ENCODE measurements at places on chromosomes 2 and 18. TPM values are rescaled to one million over a fixed set of nuclear protein-coding genes. Genes with fewer than 3 reads are reported as not detected.

LYPD6B gene
- not detected for total RNA-seq

NDUFS1 gene
- total RNA-seq = 69.0 TPM

CPLX4 gene
- not detected for total RNA-seq

UBE2F gene
- 71.9 TPM for total RNA-seq

AGXT gene
- total RNA-seq = not detected

WIPF1 gene
- total RNA-seq = 357 TPM

TCF23 gene
- not detected for total RNA-seq

DNA sequence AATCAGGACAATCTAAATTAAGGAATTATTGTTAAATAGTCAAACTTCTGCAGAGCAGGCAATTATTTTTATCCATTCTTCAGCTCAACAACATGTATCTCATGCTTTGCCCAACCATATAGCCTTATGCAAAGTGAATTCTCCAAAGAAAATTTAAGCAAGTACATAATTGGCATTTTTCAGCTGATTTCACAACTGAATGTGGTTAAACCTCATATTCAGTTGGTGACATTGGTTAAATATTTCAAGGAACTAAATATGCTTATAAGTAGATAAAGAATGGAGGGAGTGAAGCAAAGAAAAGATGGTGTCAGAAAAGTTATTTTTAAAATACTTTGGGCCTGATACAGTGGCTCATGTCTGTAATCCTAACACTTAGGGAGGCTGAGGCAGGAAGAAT is 816.2 kb downstream of the NRXN1 start:
- H3K27me3 ChIP-seq = no peaks in the 10 kb centered on the region
- H3K36me3 ChIP-seq = no peaks in the 10 kb centered on the region
- DNase-seq = no peak
- H3K4me3 ChIP-seq = no peak overlapping the region
- no peak overlapping the region for H3K27ac ChIP-seq

- no peak overlapping the region for H3K4me3 ChIP-seq
- DNase-seq = peak; percentile 59
- H3K27ac ChIP-seq = no peak overlapping the region
- H3K36me3 ChIP-seq = no peaks in the 10 kb centered on the region
- H3K27me3 ChIP-seq = peaks cover 21% of the 10 kb centered on the region
Observed at GRCh38 chr18:63439334-63439733, 17.1 kb upstream of the VPS4B start.

DNA sequence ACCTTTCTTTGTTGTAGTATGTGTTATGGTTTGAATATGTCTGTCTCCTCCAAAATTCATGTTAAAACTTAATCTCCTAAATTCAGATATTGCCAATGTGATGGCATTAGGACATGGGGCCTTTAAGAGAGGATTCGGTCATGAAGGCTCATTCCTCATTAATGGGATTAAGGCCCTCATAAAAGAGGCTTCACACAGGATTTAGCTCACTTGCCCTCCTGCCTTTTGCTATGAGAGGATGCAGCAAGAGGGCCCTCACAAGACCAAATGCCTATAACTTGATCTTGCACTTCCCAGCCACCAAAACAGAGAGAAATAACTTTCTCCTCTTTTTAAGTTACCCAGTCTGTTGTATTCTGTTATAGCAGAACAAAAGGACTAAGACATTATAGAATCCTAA is 19.7 kb downstream of the ZBTB14 start:
- no peaks in the 10 kb centered on the region for H3K36me3 ChIP-seq
- H3K27me3 ChIP-seq = peaks cover 2% of the 10 kb centered on the region
- no peak overlapping the region for H3K27ac ChIP-seq
- no peak for DNase-seq
- no peaks in the 10 kb centered on the region for H3K4me1 ChIP-seq
- no peak overlapping the region for H3K4me3 ChIP-seq

DNA sequence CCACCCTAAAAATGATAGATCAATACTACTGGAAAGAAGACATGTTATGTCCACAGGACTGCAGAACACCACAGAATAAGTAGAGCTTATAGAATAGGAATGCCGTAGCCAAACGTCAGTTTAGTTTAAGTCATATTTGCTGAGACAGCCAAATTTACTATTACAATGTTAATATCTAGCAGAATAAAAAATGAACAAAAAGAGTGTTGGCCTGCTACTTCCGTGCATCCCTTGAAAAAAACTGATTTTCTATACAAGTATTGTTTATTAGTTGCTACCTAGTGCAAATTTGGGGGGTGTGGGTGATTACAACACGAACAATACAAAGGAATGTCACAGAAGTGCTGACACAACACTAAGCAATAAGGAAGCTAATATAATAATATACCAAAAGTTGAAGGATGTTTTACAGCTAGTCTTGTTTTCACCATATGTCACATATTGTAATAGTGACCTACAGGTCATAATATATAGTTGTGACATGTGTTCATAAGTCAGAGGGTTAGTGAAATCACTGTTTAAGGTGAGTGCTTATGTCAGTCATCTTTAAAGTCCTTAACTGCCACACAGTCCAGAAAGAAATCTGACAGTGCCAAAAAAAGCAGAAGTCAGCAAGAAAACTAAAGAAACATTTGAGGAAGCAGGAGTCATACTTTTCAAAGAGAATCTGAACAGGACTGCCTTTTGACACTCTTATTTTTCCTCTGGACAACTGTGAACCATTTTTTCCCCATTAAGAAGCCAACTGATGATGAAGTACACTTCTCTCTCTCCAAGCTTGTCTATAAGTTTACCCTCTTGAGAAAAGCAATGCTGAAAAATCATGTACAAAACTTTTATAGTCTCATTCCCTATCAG is 376.4 kb downstream of the ZEB2 start:
- H3K27me3 ChIP-seq = no peaks in the 10 kb centered on the region
- H3K4me3 ChIP-seq = no peak overlapping the region
- no peak for DNase-seq
- peaks cover 11% of the 10 kb centered on the region for H3K36me3 ChIP-seq

GRCh38 chr2:142867136-142867535 is 10.3 kb upstream of the KYNU start:
- H3K27ac ChIP-seq = no peak overlapping the region
- no peaks in the 10 kb centered on the region for H3K4me1 ChIP-seq
- no peaks in the 10 kb centered on the region for H3K27me3 ChIP-seq
- H3K4me3 ChIP-seq = no peak overlapping the region
- H3K36me3 ChIP-seq = no peaks in the 10 kb centered on the region

DNA sequence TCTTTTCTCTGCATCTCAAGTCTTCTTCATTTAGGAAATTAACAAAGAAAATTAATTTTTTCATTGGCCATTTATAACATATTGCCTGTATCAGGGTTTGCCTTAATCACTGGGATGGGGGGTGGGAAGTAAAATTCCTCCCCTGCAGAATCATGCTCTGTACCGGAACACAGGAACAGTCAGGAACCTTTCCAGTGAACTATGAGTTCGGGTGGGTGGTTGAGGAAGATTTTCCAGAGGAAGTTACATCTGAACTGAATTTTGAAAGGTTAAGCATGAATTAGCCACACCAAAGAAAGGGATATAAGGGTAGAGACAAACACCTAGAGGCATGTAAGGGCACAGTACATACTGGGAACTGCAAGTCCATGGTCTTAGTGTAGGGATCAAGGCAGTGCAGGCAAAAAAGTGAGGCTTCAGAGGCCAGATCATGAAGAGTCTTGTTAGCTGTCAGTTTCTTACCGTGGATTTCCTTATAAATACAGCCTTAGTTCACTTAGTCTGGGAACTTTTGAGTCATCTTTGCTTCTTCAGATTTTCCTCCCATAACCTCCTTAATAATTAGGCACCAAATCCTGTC is 55.6 kb downstream of the FAM117B start:
- H3K4me1 ChIP-seq = peaks cover 9% of the 10 kb centered on the region
- H3K36me3 ChIP-seq = no peaks in the 10 kb centered on the region
- H3K27ac ChIP-seq = no peak overlapping the region
- no peak for DNase-seq
- no peak overlapping the region for H3K4me3 ChIP-seq

DNA sequence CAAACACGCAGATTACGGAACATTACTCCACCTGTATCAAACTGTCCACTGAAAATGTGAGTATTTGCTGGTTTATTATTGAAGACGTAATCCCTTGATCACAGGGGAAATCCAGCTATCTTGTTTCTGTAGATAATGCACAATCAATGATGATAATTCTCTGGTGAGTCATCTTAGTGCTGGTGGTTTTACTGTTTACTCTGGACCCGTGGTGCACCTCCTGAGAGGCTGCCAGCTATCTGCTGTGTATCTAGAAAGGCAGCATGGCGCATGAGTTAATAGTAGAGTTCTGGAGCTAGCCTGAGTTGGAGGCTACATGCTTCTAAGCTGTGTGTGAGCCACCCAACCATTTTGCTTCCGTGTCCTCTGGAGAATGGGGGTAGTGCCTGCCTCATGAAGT is 6.5 kb downstream of the NCAPH start:
- peak overlapping the region; percentile 43 for H3K27ac ChIP-seq
- no peak for DNase-seq
- H3K4me3 ChIP-seq = no peak overlapping the region
- H3K27me3 ChIP-seq = no peaks in the 10 kb centered on the region
- H3K4me1 ChIP-seq = peaks cover 54% of the 10 kb centered on the region
- peaks cover 75% of the 10 kb centered on the region for H3K36me3 ChIP-seq

GRCh38 chr18:45284851-45285250 is 330.4 kb upstream of the SLC14A2 start:
- no peaks in the 10 kb centered on the region for H3K27me3 ChIP-seq
- no peaks in the 10 kb centered on the region for H3K36me3 ChIP-seq

GRCh38 chr2:176554101-176555048 is 285.1 kb downstream of the MTX2 start:
- H3K4me1 ChIP-seq = peaks cover 12% of the 10 kb centered on the region
- H3K27me3 ChIP-seq = peaks cover 43% of the 10 kb centered on the region
- DNase-seq = peak; percentile 47
- no peak overlapping the region for H3K27ac ChIP-seq
- H3K4me3 ChIP-seq = peak overlapping the region; percentile 63

DNA sequence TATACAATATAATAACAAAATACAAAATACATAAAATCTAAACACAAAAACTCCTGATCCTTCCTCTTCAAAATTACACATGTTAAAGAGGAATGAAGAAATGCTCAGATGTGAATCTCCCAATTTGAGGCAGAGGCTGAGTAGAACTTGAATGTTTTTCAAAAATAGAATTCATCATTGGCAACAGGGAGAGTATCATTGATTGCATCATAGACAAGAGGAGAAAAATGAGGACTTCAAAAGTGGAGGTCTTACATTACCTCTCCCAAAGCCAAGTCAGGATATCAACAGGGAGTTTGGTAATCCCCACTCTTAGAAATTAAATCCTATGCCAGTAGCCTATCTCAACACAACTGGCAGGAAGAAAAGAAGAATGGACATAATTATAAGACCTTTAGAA is 2023.9 kb upstream of the CELF4 start:
- no peaks in the 10 kb centered on the region for H3K27me3 ChIP-seq
- H3K36me3 ChIP-seq = no peaks in the 10 kb centered on the region
- DNase-seq = no peak
- H3K4me1 ChIP-seq = no peaks in the 10 kb centered on the region
- no peak overlapping the region for H3K4me3 ChIP-seq

- H3K27ac ChIP-seq = peak overlapping the region; percentile 95
- no peaks in the 10 kb centered on the region for H3K27me3 ChIP-seq
- peaks cover 45% of the 10 kb centered on the region for H3K36me3 ChIP-seq
- no peak for DNase-seq
- H3K4me1 ChIP-seq = peaks cover 41% of the 10 kb centered on the region
- peak overlapping the region; percentile 96 for H3K4me3 ChIP-seq
Observed at GRCh38 chr2:218271865-218272530, 1.7 kb downstream of the PNKD start.

GRCh38 chr2:31266804-31267203 is 32.9 kb downstream of the EHD3 start:
- H3K36me3 ChIP-seq = no peaks in the 10 kb centered on the region
- H3K27me3 ChIP-seq = no peaks in the 10 kb centered on the region
- H3K27ac ChIP-seq = no peak overlapping the region
- no peak for DNase-seq
- no peaks in the 10 kb centered on the region for H3K4me1 ChIP-seq
- no peak overlapping the region for H3K4me3 ChIP-seq

GRCh38 chr18:13890761-13891361 is 24.5 kb downstream of the MC2R start:
- no peak overlapping the region for H3K27ac ChIP-seq
- no peaks in the 10 kb centered on the region for H3K4me1 ChIP-seq
- no peak for DNase-seq
- no peak overlapping the region for H3K4me3 ChIP-seq
- H3K27me3 ChIP-seq = peaks cover 7% of the 10 kb centered on the region
- H3K36me3 ChIP-seq = no peaks in the 10 kb centered on the region

Data from activated CD8-positive, alpha-beta T cell treated with anti-CD3 and anti-CD28 coated beads, Interleukin-2, amount 10 ng/mL, durations not matched to agents 7 days and 5 days (primary cell).